ENCODE measurements at places on chromosomes 2 and 18. TPM values are rescaled to one million over a fixed set of nuclear protein-coding genes. Genes with fewer than 3 reads are reported as not detected.

- no peak for DNase-seq
These were observed 78.2 kb downstream of the C1D start for GRCh38 chr2:67984600-67984999.

DNA sequence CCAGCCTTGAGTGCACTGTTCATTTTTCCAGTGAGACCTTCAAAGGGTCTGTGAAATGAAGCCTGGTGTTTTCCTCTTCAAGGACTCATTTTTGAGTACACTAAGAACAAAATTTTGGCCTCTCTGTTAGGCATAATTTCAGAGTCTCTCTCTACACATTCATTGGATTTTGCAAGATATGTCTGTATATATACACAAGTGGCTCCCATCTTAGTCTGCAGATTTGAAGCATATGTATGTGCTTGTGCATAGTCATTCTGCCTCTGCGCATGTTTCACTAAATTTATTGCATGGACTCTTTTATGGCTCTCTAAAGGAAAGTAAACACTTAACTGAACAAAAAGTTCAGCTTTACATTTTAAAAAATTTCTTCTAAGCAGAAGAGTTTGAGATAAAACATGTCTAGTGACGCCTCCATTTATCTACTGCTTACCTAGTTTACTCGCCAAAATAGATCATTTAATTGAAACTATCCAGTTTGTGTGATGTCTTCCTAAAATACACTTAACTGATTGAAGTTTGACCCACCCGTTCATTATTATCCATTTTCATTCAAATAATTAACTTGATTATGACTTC is 145.9 kb downstream of the FMNL2 start:
- no peak for DNase-seq

DNA sequence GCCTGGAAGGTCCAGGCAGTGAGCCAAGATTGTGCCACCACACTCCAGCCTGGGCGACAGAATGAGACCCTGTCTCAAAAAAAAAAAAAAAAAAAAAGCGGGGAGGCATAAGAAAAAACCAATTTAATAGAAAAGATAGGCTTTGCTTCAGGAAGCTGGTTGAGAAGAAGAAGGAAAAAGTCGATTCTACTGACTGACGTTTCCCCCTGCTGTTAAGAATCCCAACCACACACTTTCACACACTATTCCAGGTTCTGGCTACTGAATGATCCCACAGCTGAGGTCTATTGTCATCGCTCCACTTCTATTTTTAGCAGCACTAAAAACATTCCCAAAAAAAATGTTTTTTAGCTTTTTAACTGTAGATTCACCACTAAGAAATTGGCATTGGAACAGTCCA is 6.7 kb upstream of the CHCHD5 start:
- DNase-seq: no peak

- DNase-seq: no peak
These were observed 37.9 kb downstream of the KCNIP3 start for GRCh38 chr2:95334916-95335641.

GRCh38 chr18:48544661-48545415 is 6.0 kb downstream of the CTIF start:
- peak; percentile 40 for DNase-seq

DNA sequence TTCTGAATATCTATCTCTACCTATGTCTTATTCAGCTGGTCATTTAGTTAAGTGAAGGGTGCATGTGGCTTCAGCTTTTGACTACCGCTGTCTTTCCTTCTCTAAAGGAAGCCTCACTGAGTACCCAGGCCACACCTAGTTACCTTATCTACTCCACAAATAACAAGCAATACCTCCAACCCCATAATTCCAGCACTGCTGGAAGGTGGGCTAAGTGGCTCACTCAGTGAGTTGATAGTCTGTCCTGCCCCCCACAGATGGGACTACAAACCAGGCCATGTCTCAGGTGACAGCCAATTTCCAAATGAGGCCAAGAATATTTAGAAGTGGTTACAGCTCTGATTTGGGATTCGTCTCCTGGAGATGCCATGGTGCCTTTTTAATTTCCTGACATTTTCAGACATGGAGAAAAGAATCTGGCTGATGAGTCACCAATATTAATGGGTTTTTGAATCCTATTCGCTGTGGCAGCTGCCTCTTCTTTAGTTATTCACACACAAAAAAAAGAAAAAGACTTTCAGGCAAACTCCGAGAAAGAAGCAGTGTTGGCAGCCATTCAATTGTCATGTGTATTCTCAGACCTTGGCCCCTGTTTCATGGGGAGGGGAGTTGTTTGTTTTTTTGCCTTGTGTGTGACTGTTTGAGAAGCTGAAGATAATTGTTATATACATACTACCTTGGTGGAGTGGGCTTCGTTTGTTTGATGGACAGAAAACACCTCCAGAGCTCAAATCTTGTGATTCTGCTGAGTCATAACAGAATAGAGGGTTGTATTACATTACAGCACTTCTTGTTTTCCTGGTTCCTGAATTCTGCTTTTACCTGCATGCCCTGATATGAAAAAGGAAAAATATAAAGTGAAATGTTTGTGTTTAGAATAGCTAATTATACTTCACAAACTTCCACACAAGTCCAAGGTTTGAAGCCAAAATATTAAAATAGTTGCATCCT is 64.2 kb downstream of the SCG2 start:
- DNase-seq: no peak

DNA sequence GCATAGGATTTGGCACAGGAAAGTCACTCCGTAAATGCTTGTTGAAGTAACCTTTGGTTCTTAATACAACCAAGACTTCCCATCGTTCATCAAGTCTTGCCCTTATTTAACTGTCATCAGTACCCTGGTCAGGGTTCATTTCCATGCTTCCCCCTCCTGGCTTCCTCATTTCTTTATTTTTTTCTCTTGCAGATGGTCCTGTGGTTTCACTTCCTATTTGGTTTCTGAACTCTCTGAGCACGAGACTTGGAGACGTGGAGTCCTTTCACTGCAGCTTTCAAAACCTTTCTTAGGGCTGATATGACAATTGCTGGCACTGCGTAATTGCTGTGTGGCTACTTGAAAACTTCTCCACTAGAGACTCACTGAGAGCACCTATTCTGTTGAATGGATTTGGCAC is 59.9 kb upstream of the PID1 start:
- DNase-seq: no peak

GRCh38 chr2:135667045-135667444 is 74.6 kb upstream of the UBXN4 start:
- DNase-seq: no peak

GRCh38 chr2:119879502-119879901 is 119.8 kb downstream of the PTPN4 start:
- no peak for DNase-seq

DNA sequence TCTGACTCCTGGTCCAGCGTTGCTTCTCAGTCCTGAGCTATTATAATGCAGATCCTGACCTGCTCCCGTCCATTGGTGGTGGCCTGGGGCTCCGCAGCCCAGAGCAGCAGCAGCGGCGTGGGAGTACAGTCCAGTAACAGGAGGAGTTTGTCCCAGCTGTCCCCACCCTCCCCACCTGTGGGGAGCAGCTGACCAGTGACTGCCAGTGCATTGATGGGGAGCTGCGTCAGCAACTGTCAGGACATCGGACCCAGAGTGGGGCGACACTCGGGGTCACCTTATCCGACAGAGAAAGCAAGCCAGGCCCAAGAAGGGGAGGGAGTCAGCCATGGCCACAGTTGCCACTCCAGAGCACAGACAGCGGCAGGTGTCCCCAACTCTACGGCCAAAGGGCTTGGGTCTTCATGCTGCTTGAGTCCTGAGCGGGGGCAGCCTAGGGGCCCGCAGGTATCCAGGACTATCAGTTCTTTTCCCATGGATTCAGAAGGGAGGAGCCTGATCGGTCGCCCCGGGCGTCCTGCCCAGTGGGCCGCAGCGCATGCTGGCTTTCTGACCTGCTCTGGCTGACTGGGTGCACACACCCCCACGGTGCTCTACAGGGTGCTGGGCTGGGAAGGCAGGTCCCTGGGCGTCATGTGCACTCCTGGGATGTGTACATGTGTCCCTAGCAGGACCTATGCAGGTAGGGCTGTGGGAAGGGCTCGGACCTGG is 29.7 kb downstream of the DNMT3A start:
- DNase-seq: no peak

- no peak for DNase-seq
These were observed 179.8 kb downstream of the NEDD4L start for GRCh38 chr18:58223717-58224424.

DNA sequence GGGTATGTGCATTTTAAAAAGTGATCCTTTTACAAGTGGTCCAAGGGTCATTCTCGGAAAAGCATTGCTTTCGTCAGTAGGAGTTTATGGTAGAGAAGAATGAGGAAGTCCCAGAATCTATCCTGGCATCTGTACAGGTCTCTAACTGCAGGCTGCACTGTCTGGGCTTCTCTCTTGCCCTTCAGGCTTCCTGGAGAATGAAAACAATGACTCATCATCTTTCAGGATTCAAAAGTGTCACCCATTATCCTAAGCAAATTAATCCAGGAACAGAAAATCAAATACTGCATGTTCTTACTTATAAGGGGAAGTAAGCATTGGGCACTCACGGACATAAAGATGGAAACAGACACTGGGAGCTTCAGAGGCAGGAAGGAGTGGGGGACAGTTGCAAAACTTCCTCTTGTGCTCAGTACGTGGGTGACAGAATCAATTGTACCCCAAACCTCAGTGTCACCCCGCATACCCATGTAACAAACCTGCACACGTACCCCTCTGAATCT is 60.2 kb upstream of the TXNDC2 start:
- no peak for DNase-seq

GRCh38 chr2:191439481-191439880 is 194.3 kb downstream of the MYO1B start:
- no peak for DNase-seq

- DNase-seq: no peak
These were observed 16.1 kb upstream of the ANXA4 start for GRCh38 chr2:69725706-69726360.

DNA sequence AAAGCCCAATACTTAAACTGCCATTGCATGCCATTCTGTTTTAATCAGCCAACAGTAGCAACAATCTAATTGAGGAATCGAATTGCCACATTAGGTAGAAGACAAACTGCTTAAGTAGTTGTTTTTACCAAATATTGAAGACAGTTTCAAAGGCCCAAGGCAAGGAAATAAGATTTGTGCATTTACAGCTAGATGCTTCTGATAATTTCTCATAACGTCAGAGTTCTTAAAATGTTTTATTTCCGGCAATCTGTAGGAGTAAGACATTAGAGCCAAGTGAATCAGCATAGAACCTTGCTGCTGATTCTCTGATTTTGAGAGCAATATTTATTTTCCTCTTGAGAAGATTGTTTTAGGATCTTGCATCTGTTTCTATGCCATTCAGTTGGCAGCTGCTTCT is 174.3 kb downstream of the RBM43 start:
- DNase-seq: no peak

DNA sequence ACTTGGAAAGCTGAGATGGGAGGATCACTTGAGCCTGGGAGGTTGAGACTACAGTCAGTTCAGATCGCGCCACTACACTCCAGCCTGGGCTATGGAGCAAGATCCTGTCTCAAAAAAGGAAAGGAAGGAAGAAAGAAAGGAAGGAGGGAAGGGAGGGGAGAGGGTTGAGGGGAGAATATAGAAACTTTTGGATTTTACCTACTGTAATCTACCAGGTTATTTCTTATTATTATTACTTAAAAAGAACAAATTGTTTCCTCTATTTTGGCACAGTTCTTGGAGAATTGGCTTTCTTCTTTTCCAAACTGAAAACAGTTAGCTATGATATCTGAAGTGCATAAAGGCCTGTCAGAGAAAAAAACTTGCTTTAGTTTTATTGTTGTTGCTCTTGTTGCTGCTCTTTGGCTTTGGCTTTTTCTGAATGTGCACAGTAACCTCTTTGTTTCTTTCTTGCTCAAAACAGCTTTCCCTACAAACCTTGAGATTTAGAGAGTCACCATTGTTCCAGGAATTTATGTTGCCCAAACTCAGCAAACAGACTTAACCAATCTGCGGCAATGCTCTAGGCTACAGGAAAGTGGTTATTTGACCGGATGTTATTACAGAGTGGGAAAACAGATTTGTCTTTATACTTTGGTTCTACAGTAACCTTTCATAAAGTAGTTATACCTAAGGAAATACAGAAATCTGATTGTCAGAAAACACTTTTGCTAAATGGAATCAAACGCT is 214.9 kb downstream of the XIRP2 start:
- no peak for DNase-seq

DNA sequence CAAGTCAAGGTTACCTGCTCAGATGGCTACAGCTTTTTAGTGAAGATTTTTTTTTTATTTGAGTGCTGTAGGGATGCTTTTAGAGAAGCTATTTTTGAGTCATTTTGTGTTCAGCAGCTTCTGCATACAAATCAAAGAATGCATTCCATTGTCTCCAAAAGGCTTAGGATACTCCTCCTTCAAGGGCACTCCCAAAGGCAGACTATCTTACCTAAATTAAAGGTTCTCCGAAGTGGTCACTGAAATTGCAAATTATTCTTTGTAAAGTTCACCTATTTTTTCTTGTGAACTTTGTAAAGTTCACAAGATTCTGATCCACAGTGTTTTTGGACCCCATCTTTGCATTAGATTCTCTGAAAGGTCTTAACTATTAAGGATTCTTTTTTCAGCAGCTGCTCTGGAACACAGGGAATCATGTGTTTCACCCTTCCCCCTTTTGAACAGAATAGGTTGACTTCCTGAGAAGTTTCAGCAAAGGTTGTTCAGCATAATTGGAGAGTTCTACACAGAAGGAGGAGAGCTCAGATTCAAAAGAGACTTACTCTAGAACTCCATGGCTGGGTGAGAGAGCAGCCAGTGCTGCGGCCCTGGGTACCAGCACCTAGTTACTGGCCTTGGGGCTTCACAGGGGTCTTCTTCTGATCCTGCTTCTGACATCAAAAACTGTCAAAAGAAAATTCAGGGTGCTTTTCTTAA is 14.5 kb downstream of the CLIP4 start:
- no peak for DNase-seq

DNA sequence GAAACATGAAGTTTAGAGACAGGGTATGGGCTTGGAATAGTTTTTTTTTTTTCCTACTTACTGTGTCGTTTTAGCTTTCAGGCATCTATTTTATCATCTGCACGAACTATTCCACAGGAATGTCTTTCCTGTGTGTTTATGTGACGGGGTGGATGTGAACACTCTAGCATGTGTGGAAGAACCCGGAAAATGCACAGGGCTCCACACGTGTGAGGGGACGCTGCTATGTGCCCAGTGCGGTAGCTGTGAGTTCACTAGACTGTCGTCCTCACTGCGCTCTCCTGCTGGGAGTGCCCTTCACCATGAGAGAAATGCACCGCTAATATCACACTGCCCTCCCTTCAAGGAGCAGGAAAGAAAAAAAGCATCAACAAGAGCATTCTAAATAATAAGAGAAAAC is 250.8 kb upstream of the PXDN start:
- no peak for DNase-seq

- DNase-seq: no peak
These were observed 18.6 kb upstream of the TXNDC2 start for GRCh38 chr18:9867071-9867594.

The SLC9A2 gene
- total RNA-seq: not detected

The OTX1 gene
- total RNA-seq: not detected

The ZNF804A gene
- total RNA-seq: 0.23 TPM

The RAB6C gene
- total RNA-seq: 0.36 TPM

The CXCR1 gene
- total RNA-seq: 3.5 TPM

The TUBA3D gene
- not detected for total RNA-seq

The GPBAR1 gene
- total RNA-seq: 3.7 TPM

The FSHR gene
- not detected for total RNA-seq

The ALPP gene
- total RNA-seq: not detected

The GMCL1 gene
- total RNA-seq: 16.1 TPM

The MOGAT1 gene
- not detected for total RNA-seq

Measured in aorta (tissue), 5 donors.